ENCODE measurements at places on chromosomes 16 and 17.

GRCh38 chr16:21028728-21029127 is 121.9 kb downstream of the DNAH3 start:
- DNase-seq = no peak

DNA sequence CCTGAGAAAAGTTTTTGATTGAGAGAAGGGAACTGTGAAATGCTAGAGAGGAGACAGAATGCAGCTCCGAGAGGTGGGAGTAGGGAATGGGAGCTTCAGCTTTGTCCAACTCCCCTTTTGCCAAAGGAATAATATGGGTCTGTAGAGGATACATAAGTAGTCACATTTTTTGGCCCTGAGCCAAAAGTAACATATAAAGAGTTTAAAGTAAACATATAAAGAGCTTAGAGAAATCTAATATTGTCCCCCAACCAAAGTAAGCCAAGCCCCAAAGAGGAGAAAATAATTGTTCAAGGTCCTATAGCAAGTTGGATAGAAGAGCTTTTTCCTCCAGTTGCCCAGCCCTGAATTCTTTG is 215.1 kb downstream of the TMEM114 start:
- no peak for DNase-seq

- DNase-seq = no peak
Observed at GRCh38 chr17:76383546-76384221, 725 bp upstream of the SPHK1 start.

DNA sequence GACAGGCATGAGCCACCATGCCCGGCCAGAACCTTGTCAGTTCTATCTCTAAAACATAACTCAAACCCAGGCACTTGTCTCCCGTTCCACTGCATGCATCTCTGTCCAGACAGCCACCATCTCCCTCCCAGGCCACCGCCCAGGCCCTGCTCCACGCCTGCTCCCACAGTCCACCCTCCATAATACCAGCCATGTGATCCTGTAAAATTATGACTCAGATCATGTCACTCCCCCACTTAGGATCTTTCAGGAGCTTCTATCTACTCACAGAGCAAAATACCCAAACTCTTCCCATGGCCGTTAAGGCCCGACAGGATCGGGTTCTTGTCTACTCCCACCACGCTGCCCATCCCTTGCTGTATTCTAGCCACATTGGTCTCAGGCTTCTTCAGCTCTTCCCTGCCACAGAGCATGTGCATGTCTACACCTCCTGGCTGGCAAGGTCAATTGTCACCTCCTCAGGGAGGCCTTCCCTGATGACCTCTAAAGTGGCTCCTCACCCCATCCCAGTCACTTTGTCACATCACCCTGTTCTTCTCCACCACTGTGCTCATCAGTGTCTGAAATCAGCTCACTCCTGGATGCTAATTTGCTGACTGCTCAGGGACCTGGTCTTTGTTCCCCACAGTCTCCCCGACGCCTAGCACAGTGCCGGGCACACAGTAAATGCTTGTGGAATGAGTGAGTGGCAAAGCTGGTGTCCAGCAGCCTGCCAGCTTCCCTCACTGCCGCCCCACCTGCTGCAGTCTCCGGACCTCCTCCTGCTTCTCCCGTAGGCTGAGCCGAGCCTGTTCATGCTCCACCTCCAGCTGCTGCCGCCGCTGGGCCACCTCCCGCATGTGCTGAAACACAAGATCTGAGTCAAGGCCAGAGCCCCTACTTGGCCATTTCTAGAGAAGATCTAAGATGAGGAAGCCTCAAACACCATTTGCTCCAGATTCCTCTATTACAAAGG is 6.7 kb downstream of the TSPOAP1 start:
- no peak for DNase-seq

GRCh38 chr16:85002608-85003007 is 8.7 kb downstream of the ZDHHC7 start:
- no peak for DNase-seq

- no peak for DNase-seq
Observed at GRCh38 chr16:15542261-15542660, 100.7 kb downstream of the MARF1 start.

- DNase-seq = no peak
Observed at GRCh38 chr17:65121916-65122806, 15.0 kb upstream of the RGS9 start.

- no peak for DNase-seq
Observed at GRCh38 chr16:70151941-70152509, 21.6 kb upstream of the CLEC18C start.

DNA sequence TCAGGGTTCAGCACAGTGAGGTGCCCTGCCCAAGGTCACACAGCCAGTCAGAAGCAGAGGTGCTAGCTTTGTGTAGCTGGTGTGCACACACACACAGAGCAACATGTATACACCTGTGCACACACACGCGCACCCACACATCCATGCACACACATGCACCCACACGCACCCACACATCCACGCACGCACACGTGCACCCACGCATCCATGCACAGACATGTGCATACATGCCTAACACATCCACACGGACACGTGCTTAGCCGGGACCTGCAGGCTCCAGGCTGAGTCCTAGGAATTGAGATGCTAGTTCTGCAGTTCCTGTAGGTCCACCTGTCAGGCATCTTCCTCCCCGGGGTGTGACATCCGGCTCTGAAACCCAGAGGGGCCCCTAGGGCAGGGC is 13.0 kb upstream of the DPEP1 start:
- DNase-seq = no peak

Measured in nucleus accumbens (tissue), 56 donors.